ENCODE measurements at places on chromosomes 16 and 17. TPM values are rescaled to one million over a fixed set of nuclear protein-coding genes. Genes with fewer than 3 reads are reported as not detected.

- no peak overlapping the region for H3K27ac ChIP-seq
- peaks cover 19% of the 10 kb centered on the region for H3K27me3 ChIP-seq
- peaks cover 4% of the 10 kb centered on the region for H3K36me3 ChIP-seq
- H3K4me3 ChIP-seq = no peak overlapping the region
Measured at GRCh38 chr17:74838274-74838673, 21.4 kb downstream of the GRIN2C start.

DNA sequence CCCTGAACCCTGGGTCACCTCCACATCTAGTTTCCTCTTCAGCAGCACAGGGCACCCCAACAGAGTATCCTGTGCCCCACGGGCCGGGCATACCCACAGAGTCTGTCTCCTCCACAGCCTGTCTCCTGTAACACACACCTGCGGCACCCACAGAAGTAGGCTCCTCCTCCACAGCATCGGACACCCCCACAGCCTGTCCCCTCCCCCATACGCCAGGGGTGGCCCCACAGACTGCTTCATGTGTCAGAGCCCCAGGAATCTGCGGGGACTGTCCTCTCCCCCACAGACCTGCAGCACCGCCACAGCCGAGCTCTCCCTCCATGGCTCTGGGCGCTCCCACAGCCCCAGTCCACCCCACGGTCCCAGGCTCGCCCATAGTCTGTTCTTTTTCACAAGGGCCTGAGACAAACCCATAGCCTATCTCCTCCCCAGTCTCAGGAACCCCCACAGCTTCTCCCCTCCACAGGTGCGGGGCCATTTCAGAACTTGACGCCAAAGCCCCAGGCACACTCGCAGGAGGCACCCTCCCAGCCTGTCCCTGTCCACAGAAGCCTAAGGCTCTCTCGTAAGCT is 1.4 kb downstream of the KIAA0753 start:
- peaks cover 5% of the 10 kb centered on the region for H3K36me3 ChIP-seq
- H3K27ac ChIP-seq = no peak overlapping the region
- no peak for DNase-seq

DNA sequence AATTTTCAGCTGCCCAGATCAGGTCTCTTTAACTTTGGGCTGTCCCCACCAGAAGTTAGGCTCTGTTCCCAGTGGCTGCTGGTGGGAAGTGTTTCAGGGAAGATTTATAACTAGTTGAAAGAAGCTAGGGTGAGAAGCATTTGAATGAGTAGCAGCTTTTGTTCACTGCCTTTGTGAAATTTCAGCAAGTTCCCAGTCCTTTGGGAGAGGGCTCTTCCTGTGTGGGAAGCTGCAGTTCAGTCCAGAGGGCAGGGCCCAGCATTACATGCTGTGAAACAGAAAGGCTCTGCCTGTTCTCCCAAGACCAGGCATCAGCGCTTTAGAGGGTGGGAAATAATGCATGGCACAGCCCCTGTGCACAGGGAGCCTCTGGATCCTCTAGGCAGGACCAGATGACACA is 17.8 kb downstream of the PROCA1 start:
- no peak overlapping the region for H3K4me3 ChIP-seq
- peaks cover 100% of the 10 kb centered on the region for H3K36me3 ChIP-seq
- DNase-seq = no peak
- no peaks in the 10 kb centered on the region for H3K4me1 ChIP-seq

DNA sequence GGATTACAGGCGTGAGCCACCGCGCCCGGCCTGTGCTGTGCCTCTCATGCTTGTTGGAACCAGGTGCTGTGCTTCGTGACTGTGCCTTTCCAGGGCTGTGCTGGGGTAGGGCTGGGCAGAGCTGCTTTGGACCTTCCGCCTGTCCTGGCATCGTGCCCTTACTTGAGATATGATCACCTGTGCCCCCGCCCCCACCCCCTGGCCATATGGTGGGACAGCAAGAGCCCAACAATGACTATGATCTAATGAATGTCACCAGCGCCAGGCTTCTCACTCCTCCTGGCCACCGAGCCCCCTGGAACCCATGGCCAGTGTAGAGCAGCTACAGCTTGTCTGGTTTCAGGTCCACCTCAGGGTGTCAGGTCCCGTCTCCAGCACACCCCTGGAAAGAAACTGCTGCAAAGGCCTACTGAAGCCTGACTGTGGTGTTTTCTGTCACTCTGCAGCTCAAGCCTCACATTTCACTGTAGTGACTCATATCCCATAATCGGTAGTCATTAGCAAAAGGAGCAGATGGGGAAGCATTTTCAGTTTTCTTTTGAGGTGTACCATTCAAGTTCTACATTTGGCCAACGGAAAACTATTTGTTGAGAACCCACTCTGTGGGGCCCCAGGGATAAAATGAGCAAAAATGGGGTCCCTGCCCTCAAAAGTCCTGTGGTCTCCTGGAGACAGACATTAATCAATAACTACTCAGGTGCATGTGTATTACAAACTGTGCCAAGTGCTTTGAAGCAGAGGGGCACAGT is 22.1 kb downstream of the FCSK start:
- H3K4me1 ChIP-seq = peaks cover 25% of the 10 kb centered on the region
- no peak for DNase-seq
- peak overlapping the region; percentile 1 for H3K4me3 ChIP-seq
- H3K27ac ChIP-seq = peak overlapping the region; percentile 77
- H3K27me3 ChIP-seq = no peaks in the 10 kb centered on the region

DNA sequence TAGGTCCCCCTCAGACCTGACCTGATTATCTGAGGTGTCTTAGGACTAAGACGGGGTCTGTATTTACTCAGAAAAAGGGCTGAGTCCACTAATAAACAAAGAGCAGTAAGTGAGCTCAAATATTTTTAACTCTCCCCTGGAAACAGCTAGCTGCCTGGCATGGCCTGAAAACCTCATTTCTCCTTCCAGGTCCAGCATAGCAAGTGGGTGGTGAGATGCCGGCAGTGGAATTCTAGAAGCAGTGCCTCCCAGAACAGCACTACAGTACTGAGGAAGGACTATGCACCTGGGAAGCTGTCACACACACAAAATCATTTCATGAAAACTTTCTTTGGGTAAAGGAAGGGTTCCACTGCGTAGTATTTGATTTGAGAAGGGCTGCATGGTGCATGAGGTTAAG is 29.5 kb upstream of the CFAP20 start:
- H3K36me3 ChIP-seq = peaks cover 66% of the 10 kb centered on the region
- no peak overlapping the region for H3K27ac ChIP-seq
- no peaks in the 10 kb centered on the region for H3K27me3 ChIP-seq
- H3K4me3 ChIP-seq = no peak overlapping the region
- no peaks in the 10 kb centered on the region for H3K4me1 ChIP-seq
- no peak for DNase-seq

DNA sequence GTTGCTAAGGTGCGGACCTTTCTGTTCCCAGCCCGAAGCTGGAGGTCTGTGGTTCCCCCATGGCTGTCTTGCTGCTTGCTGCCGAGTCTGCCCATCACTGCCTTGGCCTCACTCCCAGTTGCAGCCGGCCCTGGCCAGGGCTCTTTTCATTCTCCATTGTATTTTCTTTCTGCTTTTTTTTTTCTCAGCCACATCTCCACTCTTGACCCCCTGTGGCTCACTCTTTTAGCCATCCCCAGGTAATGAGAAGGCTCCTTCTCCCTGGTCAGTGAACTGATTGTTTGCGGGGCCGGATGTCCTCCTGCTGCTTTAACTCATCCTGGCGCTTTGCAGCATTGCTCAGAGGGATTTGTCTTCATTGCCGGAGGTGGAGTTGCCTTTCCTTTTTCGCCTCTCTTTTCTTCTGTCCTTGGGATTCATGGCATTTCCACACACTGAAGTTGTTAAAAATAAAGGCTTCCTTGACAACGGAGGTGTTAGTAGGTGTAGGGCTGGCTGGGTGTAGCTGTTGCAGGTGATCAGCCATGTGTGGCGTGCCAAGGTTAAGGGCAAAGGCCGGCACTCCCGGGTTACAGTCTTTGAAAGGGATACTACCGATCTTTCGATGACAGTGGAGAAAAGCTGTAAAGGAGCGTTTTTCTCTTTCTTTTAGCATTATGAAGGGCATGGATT is 34.1 kb downstream of the MAP2K6 start:
- H3K36me3 ChIP-seq = no peaks in the 10 kb centered on the region
- peak overlapping the region; percentile 72 for H3K27ac ChIP-seq
- H3K27me3 ChIP-seq = no peaks in the 10 kb centered on the region
- peak; percentile 67 for DNase-seq
- peak overlapping the region; percentile 58 for H3K4me3 ChIP-seq

- peaks cover 17% of the 10 kb centered on the region for H3K4me1 ChIP-seq
- DNase-seq = no peak
- peak overlapping the region; percentile 82 for H3K4me3 ChIP-seq
- no peaks in the 10 kb centered on the region for H3K27me3 ChIP-seq
- no peak overlapping the region for H3K27ac ChIP-seq
Measured at GRCh38 chr17:1560858-1561355, 1.7 kb downstream of the PITPNA start.

DNA sequence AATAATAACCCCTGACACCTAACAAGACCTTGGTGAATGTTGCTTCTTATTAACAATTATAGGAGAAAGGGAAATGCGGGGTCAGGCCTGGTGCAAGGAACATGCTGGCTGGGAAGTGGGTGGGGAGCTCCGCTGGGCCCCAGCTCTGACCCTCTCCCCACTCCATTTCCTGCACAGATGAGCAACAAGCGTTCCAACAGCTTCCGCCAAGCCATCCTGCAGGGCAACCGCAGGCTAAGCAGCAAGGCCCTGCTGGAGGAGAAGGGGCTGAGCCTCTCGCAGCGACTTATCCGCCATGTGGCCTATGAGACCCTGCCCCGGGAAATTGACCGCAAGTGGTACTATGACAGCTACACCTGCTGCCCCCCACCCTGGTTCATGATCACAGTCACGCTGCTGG is 23.0 kb downstream of the RHBDL3 start:
- no peaks in the 10 kb centered on the region for H3K36me3 ChIP-seq
- no peak overlapping the region for H3K4me3 ChIP-seq
- H3K4me1 ChIP-seq = no peaks in the 10 kb centered on the region
- no peaks in the 10 kb centered on the region for H3K27me3 ChIP-seq

DNA sequence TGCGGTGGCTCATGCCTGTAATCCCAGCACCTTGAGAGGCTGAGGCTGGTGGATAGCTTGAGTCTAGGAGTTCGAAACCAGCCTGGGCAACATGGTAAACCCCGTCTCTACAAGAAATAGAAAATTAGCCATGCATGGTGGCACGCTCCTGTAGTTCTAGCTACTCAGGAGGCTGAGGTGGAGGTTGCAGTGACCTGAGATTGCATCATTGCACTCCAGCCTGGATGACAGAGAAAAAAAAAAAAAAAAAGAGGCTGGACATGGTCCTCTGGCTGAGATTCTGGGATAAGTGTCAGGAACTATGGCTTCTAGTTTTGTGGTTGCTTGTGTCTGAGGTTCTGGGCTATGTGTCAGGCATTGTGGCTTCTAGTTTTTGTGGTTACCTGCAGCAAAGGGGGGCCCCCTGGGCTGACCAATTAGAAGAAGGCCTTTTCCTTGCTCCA is 7.0 kb downstream of the KSR1 start:
- DNase-seq = no peak
- H3K4me3 ChIP-seq = no peak overlapping the region
- H3K4me1 ChIP-seq = no peaks in the 10 kb centered on the region
- H3K36me3 ChIP-seq = no peaks in the 10 kb centered on the region
- H3K27ac ChIP-seq = no peak overlapping the region

DNA sequence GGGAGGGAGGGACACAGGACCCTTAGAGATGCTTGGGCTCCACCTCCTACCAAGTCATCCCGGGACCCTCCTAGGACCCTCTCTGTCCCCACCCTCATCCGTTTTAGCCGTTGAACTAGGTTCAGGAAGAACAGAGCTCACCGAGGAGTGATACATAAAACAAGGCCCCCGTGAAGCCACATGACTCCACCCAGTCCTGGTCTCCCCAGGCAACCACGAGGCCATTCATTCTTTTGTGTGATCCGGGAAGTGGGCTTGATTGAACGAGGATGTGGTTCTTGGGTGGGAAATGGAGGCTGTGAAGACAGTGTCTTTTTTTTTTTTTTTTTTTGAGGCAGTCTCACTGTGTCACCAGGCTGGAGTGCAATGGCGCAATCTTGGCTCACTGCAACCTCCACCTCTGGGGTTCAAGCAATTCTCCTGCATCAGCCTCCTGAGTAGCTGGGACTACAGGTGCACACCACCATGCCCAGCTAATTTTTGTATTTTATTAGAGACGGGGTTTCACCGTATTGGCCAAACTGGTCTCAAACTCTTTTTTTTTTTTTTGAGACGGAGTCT is 14.8 kb downstream of the TRARG1 start:
- H3K27me3 ChIP-seq = no peaks in the 10 kb centered on the region
- no peaks in the 10 kb centered on the region for H3K36me3 ChIP-seq
- H3K27ac ChIP-seq = no peak overlapping the region
- H3K4me1 ChIP-seq = no peaks in the 10 kb centered on the region
- no peak overlapping the region for H3K4me3 ChIP-seq

DNA sequence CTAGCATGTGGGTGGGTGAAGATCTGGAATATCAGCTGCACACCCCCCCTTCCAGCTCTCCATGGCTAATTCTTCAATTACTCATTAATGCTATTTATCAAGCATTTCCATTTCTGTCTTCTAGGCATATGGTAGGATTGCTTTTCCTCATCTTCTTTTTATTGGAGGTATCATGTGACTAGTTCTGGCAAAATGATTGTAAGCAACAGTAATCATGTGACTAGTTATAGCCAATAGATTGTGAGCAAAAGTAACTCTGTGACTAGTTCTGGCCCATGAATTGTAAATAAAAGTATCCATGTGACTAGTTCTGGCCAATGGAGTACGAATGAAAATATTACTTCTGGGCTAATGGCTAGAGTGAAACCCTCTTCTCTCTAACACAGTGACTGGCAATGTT is 107.0 kb upstream of the TMEM132E start:
- DNase-seq = no peak
- no peaks in the 10 kb centered on the region for H3K27me3 ChIP-seq
- H3K36me3 ChIP-seq = no peaks in the 10 kb centered on the region
- no peaks in the 10 kb centered on the region for H3K4me1 ChIP-seq
- no peak overlapping the region for H3K4me3 ChIP-seq
- no peak overlapping the region for H3K27ac ChIP-seq

- DNase-seq = no peak
- no peaks in the 10 kb centered on the region for H3K27me3 ChIP-seq
- H3K4me1 ChIP-seq = no peaks in the 10 kb centered on the region
- H3K27ac ChIP-seq = no peak overlapping the region
- H3K4me3 ChIP-seq = no peak overlapping the region
Measured at GRCh38 chr17:624341-624860, 90.2 kb downstream of the VPS53 start.

GRCh38 chr17:66822009-66822408 is 12.9 kb upstream of the CACNG5 start:
- no peak overlapping the region for H3K4me3 ChIP-seq
- no peaks in the 10 kb centered on the region for H3K27me3 ChIP-seq
- no peak for DNase-seq
- H3K27ac ChIP-seq = no peak overlapping the region

- H3K4me3 ChIP-seq = no peak overlapping the region
- no peaks in the 10 kb centered on the region for H3K27me3 ChIP-seq
- no peak overlapping the region for H3K27ac ChIP-seq
- H3K4me1 ChIP-seq = peaks cover 16% of the 10 kb centered on the region
- H3K36me3 ChIP-seq = peaks cover 60% of the 10 kb centered on the region
- DNase-seq = no peak
Measured at GRCh38 chr17:36590082-36590481, 1.6 kb upstream of the DHRS11 start.

- no peak overlapping the region for H3K27ac ChIP-seq
- no peaks in the 10 kb centered on the region for H3K27me3 ChIP-seq
- peaks cover 39% of the 10 kb centered on the region for H3K36me3 ChIP-seq
- peaks cover 20% of the 10 kb centered on the region for H3K4me1 ChIP-seq
- H3K4me3 ChIP-seq = no peak overlapping the region
Measured at GRCh38 chr17:40453881-40454612, 10.8 kb downstream of the IGFBP4 start.

Gene TP53TG3C
- not detected for total RNA-seq

Gene RHBDF1
- 9.0 TPM for total RNA-seq

Gene NPIPB9
- total RNA-seq = 0.62 TPM

Gene TBC1D26
- total RNA-seq = not detected

Gene GRAP
- total RNA-seq = 1.7 TPM

Gene AGRP
- total RNA-seq = not detected
